ENCODE measurements at places on chromosomes 16 and 17.

DNA sequence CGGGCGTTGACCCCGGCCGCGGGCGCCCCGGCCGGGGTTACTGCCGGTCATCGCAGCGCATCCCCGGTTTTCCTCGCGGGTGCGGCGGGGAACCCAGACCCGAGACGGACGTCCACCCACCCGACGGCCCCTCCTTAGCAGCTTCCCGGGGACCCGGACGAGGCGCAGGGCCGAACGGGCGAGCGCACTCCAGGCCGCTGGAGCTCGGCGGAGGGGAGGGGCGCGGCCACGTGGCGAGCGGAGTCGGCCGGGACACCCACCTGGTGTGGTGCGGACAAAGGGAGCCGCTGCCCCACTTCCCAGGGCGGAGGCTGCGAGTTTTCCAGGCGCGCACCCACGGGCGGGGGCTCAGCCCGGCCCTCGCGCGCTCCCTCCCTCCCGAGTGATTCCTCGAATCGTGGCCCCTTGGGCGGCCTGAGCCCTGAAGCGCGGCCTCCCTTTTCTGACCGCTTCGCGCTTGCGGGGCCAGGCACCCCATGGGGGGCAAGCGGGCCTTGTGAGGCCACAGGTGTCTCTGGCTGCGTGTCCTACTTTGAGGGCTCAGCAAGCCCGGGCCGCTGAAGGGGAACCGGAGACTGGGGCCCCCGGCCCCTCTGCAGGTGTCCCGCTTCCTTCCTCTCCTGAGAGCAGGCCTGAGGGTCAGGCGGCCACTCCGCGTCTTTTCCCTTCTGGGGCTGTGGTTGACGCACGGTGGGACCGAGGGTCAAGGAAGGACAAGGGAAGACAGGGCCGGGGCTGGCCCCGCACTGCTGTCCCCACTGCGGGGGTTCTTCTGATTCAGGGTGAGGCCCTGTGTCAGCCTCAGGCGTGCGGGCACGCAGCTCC lies 1.1 kb upstream of the FASN start:
- no peak for DNase-seq

DNA sequence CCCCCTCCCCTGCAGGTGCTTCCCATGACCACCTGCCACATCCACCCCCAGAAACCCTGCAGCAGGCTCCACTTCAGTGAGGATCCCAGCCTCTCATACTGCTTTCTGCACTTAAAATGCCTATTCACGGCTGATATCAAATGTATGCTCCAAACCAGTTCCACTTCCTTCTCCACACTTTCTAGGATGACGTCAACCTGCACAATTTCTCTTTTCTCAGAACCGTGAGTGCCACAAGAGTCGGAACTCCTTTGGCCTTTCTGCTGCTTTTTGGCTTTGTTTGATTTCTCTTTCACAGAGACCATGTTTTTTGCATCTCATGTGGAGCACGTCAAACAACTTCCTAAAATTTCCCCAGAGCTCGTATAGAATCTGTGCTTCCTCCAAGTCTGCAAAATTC lies 378.8 kb upstream of the TNRC6C start:
- peak; percentile 88 for DNase-seq

DNA sequence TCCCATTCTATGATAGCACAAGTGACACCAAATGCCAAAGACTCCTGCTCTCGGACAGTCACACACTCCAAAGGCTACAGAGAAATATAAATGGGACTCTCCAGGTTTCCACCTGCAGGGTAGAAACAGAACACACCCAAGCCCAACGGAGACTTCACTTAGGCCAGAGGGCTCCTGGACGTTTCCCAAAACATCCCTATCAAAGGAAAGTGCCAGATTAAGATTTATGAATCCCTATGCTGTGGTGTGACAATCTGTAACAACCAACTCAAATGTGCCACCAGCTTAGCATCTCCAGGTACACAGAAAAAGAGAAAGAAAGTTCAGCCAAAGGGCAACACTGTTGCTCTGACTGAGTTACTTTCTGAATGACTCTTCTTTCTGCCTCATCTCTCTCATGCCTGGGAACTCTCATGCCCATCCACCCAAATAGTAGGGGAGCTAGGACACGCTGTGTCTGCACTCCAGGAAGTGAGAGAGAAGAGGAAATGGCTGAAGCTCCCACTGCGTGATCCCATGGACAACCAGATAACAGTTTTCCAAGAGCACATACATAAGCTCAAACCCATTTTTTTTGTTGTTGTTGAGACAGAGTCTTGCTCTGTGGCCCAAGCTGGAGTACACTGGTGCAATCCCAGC lies 49.7 kb downstream of the SMG6 start:
- no peak for DNase-seq

DNA sequence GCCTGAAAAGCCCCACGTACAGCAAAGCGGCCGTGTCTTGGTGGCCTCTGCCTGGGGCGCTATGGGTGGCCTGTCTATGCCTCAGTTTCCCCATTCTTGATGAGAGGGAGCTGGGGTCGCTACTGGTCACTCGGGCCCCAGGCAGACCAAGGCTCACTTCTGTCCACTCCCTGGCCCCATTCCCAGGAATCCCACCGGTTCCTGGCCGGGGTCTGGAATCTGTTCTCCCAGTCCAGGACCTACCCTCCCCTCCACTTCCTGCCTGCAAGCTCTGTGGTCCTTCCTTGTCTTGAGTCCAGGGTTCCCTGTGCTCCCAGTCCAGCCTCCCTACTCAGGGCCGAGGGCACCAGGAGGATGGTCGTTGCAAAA lies 24.5 kb downstream of the METRNL start:
- DNase-seq: no peak

GRCh38 chr17:9239246-9239792 lies 218.0 kb downstream of the NTN1 start:
- DNase-seq: no peak

GRCh38 chr16:16150117-16150877 lies 73.0 kb downstream of the ABCC6 start:
- DNase-seq: no peak

- no peak for DNase-seq
These were observed 177.5 kb downstream of the RBFOX3 start for GRCh38 chr17:79433379-79433778.

- DNase-seq: no peak
These were observed 2.9 kb upstream of the LYRM9 start for GRCh38 chr17:27895940-27896535.

DNA sequence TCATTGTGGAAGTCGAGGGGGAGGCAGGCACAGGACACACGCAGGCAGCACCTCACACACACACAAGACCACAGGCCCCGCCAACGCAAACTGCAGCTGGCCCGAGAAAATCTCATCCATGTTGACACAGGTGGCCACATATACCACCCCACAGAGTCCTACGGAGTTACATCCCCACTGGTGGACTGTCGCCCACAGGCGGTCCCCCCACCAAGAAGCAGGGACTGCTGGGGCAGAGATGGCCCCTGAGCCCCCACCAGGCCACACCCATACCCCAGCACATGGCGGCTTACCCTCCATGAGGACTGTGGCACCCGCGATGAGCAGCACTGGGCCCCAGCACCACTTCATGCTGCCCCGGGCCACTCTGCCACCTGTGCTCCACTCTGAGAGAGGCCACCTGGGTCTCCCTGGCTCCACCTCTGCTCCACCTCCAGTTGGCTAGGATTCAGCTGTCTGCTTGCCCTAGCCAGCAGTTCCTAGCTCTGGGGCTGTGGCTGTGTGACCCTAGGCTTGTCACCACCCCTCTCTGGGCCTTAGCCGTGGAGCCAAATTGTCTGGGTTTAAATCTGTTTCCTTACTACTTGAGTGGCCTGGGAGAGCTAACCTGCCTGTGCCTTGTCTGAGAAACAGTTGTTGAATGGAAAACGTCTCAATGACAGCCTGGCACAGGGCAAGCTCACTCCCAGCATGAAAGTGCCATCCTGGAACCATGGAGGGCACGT lies at the start of gene PRSS53:
PRSS53 (minus strand) TSS at position 485 of the 725 bp plus-strand sequence; CDS start at position 351, 134 bp downstream.
- DNase-seq: no peak

DNA sequence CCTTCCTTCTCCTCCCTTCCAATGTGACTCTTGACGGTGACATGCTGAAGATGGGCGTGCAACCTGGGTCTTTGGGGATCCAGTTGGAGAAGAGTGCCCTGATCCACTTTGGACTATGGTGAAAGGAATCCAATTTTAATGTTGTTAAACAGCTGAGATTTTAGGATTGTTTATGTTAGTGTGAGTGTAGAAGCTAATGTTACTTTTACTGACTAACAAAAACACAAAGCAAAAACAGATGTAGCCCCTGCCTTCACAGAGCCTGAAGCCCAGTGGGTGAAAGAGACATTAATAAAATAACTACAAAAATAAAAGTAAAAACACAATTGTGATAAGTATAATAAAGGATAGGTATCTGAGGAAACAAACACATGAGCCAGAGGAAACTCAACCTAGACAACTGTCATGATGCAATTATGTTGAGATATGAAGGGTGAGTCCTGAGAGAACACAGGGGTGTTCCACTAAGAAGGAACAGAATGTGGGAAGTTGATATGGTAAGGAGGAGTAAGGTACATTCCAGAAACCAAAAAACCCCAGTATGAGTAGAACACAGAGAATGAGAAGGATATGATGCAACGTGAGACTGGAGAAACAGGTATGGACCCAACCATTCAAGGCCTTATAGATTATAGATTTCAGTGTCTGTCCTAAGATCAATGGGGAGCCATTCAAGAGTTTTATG lies 115.1 kb upstream of the PMFBP1 start:
- no peak for DNase-seq

DNA sequence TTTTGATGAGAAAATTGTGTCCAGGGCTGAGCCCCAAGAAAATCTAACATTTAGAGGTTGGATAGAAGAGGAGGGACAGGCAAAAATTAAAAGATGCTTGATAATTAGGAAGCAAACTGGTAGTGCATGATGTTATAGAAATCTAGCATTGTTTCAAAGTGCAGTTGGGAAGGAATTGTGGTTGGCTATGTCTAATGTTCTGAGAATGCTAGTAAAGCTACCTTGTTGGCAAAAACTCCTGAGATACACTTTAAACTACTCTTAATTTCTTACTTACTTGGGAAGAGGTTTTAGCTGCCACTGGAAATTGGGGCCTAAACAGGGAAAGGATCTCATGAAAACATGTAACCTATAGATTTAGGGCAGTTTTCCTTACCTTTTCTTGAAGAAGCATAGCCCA lies 48.3 kb downstream of the MAP2K4 start:
- no peak for DNase-seq

GRCh38 chr16:1917665-1918350 lies 407 bp downstream of the HS3ST6 start:
- DNase-seq: no peak

- DNase-seq: no peak
These were observed 244.1 kb downstream of the STX8 start for GRCh38 chr17:9331279-9332131.

- DNase-seq: no peak
These were observed 14.0 kb downstream of the ABCC1 start for GRCh38 chr16:15963307-15963910.

DNA sequence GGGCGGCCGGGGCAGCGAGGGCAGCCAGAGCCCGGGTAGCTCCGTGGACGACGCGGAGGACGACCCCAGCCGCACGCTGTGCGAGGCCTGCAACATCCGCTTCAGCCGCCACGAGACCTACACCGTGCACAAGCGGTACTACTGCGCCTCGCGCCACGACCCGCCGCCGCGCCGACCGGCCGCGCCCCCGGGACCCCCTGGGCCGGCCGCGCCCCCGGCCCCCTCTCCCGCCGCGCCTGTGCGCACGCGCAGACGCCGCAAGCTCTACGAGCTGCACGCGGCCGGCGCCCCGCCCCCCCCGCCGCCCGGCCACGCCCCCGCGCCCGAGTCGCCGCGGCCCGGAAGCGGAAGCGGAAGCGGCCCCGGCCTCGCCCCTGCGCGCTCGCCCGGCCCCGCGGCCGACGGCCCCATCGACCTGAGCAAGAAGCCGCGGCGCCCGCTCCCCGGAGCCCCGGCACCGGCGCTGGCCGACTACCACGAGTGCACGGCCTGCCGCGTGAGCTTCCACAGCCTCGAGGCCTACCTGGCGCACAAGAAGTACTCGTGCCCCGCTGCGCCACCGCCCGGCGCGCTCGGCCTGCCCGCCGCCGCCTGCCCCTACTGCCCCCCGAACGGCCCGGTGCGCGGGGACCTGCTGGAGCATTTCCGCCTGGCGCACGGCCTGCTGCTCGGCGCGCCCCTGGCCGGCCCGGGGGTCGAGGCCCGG lies 36.1 kb upstream of the ZC3H18 start:
- peak; percentile 96 for DNase-seq

DNA sequence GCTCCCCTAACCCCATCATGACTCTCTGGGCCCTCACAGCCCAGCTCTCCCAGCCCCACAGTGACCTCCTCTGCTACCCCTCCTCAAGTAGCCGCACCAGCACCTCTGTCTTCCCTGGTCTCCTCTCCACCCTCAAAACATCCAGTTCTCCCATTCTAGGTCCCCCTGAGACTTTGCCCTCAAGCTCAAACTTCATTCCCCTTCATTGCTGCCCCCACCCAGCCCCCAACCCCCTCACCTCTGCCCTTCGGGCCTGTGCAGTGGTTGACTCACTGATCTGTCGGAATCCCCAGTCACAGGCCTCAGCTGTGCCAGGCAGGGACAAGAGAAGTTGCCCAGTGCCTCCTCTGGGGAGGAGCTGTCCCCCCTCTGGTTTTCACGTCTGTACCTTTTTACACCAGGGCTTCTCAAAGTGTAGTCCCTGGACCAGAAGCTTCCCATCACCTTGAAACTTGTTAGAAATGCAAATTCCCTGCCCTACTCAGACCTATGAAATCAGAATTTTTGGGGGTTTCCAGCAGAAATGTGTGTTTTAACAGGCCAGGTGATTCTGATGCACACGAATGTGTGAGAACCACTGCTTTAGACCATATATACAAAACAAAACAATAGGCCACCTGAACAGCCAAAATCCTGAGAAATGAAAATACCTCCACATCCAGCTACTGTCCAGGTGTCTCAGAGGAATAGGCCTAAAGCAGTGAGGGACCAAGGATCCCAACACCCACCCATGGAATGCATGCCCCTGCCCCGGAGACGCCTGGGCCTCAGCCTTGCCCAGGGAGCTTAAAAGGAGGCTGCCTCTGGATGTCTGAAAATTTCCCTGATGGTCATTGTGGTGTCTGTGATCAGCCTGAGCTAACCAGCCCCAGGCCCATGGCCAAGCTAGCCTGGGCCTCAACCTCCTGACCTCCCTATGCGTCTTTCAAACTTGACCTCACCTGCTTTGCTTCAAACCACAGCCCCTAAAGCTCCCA lies 853 bp upstream of the DOK4 start:
- no peak for DNase-seq

DNA sequence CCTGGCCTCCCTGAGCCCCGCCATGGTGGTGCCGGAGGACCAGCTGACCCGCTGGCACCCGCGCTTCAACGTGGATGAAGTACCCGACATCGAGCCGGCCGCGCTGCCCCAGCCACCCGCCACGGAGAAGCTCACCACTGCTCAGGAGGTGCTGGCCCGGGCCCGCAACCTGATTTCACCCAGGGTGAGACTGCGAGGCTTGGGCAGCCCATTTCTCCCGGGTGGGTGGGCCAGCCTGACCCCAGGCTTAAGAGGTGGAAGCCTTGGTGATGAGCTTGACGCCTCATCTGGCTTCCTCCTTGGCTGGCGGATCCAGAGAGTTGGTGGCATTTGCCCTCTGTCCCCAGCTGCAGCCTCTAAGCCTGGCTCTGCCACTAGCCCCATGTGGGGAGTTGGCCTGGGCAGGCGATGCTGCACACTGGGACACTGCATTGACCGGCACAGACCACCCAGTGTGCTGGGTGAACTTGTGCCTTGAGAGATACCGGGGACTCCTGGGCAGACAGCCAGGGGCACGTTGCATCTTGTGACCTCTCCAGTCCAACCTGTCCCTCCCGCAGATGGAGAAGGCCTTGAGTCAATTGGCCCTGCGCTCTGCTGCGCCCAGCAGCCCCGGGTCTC lies 3.0 kb downstream of the CDT1 start:
- no peak for DNase-seq

Measured in suppressor macrophage (primary cell).